ENCODE measurements at places on chromosomes 1 and 21.

DNA sequence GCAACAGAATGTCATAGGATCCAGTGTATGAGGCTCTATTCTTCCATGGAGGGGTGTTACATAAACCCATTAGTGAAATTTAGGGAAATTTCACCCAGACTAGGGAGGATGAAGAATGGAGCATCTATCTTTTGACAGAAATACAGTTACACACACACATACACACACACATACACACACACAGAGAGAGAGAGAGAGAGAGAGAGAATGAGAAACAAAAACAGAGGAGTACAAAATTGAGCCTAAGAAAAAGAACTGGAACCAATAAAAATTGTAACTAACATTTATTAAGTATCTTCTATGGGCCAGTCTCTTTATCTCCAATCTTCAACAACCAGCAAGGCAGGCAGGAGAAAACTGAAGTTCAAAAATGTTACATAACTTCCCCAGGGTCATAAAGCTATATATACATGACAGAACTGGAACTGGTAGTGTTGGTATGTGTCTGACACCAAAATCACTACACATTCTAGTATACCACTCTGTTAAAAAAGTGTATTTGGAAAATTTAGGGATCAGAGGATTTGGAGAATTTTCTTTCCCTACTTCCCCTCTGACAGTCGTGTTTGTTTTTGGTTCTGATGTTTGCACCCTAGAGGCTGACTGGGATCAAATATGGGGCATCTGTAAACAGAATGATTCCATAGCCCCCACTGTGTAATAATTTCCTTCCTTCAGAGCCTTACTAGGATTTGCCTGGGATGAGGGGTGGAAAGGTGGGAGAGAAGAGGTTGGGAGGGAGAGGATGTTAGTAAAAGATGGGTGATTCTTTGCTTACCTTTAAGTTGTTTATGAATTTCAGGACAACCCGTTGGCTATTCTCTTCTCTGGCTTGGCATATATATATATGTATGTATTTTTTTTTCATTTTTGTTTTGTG lies 1.0 kb upstream of the ZFYVE9 start:
- DNase-seq = no peak

DNA sequence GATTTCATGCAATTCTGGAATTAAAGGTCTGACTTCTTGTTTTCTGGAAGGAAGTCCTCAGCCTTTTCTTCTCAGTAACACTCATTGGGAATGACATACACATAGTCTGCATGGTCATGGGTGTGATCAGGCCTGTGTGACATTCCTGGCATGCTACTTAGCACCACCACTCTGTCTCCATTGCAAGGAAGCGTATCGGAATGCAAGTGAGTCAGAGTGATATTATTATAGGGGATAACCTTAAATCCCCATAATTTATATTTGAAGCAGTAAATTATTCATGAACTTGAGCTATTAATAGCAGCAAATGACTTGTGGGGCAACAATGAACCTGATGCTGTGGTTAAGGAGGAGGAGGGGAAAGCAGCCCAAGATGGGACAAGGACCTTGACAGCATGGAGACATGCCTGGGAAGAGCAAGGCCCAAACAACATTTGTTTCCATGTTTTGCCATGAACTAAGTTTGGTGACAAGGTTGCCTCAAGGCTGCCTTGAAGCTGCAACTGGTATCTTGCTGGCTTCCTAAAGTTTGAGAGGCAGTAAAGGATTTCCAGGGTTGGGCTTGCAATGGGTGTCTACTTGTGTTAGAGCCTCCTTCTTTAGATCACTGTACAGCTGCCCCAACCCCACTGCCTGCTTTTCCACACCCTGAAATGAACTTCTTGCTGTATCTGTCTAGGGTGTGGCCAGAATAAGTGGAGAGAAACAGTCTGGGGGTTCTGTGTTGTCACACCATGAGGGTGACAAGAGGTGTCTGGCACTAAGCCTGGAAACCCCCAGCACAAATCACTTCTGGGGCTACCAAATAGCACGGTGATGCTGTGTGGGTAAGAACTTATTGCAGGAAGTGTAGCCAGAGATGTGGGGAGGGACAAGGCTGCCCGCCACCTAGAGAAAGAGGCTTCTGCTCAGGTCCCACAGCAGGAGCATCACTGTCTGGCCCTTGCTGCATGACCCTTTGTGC lies 4.6 kb downstream of the MAB21L3 start:
- DNase-seq = no peak

- DNase-seq = no peak
Measured at GRCh38 chr1:232574889-232575762, 54.8 kb downstream of the SIPA1L2 start.

- no peak for DNase-seq
Measured at GRCh38 chr21:43919871-43920801, 55.1 kb downstream of the AGPAT3 start.

- no peak for DNase-seq
Measured at GRCh38 chr1:203547147-203547546, 53.2 kb downstream of the OPTC start.

- DNase-seq = no peak
Measured at GRCh38 chr1:89786628-89787214, 34.1 kb upstream of the LRRC8D start.

GRCh38 chr21:45598109-45598508 lies 45.4 kb upstream of the PCBP3 start:
- no peak for DNase-seq

DNA sequence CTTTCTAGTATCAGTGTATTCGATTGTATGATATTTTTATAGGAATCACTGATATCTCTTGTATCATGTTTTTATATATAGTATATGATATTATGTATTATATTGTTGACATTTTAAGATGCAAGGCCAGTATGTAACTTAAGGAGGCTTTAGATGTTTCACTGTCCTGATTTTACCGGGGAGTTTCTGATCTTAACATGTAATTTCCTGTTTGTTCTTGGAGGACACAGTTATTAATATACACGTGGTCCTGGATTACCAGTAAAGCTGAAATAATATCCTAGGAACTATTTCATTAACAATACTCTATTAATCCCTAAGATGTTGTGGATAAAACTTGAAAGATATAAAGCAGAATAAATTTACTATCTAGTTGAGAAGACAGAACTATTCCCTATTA lies 19.5 kb downstream of the SDCCAG8 start:
- DNase-seq = no peak

DNA sequence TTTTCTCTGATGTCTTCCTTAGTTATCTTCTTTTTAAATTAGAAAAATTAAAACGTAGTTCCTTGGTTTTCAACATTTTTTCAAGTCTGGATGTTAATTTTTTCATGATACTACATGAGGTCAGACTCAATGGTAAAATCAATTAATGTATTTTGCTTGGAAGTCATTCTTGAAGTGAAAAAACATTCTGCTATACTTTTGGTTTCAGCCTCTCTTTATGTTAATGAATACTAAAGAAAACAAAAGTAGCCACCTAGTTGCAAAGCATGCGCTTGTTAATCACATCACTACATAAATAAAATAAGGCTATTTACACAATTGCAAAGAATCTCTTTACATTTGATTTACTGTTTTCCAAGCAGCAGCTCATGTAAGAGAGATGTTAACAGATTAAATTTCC lies 170.4 kb downstream of the LIPI start:
- DNase-seq = no peak

DNA sequence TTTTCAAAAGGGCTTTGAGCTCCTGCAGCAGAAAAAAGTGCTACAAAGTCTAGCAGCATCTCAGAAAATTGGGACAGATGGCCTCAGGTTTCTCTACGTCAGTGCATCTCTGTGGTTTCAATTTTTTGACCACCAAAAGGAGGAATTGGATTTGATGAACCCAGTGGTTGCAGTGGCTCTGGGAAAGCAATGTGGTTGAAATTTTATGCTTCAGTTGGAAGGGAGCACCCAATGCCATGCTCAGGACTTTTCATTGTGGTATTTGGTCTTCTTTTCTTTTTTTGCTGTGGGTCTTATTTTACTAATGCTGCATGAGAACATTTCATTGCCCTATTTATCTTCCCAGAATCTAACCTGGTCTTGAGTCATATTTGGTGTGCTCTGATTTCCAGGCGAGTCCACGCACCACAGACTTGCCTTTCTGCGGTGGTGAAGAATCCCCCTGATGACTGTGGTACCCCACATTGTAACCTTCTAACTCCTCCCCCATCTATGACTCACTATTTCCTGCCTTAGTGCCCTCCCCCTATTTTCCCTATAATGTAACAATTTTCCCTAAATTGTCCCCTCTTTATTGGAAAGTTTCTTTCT lies 56.7 kb downstream of the S1PR1 start:
- DNase-seq = peak; percentile 82

DNA sequence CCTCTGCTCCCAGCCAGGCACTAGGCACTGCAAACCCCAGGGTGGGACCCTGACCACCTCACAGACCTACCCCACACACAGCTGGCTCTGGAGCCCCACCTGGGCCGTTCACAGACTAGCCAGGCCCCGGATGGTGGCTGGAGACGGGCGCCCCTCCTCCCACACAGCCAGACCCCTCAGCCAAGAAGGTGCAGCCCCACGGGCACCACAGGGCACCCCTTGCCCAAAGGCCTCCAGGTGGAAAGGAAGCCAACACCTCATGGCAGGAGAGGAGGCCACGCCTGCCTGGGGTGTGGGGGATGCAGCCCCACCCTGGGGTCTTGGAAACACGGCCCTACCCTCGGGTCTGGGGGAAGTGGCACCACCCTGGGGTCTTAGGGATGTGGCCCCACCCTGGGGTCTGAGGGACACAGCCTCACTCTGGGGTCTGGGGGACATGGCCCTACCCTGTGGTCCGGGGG lies 44.6 kb downstream of the WNT9A start:
- no peak for DNase-seq

GRCh38 chr1:182069028-182069466 lies 7.5 kb upstream of the ZNF648 start:
- peak; percentile 63 for DNase-seq
